SK-N-SH treated with all-trans-retinoic acid at 6 μM for 48 hours (cell line): ENCODE measurements at places on chromosomes 2 and 18.
A peak's percentile ranks its signal among the peaks of the same experiment; 100 is the strongest.

DNA sequence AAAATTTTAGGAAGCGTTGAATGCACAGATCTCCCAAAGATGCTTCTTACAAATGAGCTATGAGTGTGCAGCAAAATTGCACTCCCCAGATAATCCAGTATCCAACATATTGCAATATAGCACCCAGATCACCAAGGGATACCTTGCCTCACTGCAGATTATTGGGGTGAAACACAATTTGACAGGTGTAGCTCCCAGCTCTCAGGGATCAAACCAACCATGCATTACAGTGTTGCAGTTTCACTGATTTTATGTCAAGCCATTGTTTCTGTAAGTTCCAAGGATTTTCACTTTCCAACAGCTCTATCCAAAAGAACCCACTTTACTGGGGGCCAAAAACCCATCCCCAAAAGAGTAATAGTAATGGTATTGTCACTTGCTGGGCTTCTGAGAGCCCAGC, 10.8 kb upstream of the PRLH start:
- no peak for ATAC-seq

DNA sequence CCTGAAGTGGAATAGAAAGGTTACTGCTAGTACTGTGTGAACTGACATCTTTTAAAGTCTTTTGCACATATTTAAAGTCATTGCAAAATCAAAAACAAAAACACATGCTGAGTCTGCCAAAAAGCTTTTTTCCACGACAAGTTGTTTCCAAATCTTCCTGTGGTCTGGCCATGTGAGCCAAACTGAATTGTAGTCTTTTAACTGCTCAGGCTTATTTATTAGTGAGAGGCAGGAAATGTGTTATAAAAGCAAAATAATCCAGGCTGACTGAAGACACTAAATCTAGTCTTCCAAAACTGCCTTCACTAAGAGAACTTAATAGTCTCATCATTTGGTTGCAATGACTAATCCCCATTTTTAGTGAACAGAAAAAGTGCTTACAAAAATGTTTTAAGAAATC, 2.3 kb downstream of the KRCC1 start:
- ATAC-seq = no peak

- no peak for ATAC-seq
Observed at GRCh38 chr2:1363367-1363766, 49.9 kb upstream of the TPO start.

DNA sequence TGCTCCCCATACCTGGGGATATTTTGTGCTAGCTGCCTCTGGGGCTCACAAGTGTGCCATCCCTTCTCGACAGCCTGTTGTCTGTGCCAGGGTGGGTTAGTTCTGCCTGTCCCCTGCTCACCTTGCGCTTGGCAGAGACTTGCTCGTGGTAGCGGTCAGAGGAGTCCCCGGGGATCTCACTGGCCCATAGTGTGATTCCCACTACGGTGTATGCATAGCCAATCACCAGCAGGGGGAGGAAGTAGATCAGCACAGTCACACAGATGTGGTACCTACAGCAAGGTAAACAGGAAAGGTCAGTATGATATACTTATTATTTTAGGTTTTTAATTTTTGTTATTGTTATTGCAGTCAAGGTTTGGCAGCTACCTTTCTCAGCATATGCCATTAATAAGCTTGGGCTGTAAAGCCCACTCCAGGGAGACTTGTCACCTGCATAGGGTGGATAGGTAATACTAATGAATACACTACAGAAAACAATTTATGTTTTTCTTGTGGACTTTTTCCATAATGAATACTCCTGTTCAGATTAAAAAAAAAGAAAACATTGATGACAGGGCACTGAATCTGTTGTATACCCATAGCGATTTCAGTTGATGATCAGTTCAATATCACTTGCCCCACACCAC, 95.2 kb downstream of the POLE4 start:
- peak; percentile 96 for ATAC-seq

GRCh38 chr18:54020966-54021365, 203.5 kb downstream of the MBD2 start:
- ATAC-seq = no peak
